ENCODE measurements at places on chromosomes 11 and 22.

DNA sequence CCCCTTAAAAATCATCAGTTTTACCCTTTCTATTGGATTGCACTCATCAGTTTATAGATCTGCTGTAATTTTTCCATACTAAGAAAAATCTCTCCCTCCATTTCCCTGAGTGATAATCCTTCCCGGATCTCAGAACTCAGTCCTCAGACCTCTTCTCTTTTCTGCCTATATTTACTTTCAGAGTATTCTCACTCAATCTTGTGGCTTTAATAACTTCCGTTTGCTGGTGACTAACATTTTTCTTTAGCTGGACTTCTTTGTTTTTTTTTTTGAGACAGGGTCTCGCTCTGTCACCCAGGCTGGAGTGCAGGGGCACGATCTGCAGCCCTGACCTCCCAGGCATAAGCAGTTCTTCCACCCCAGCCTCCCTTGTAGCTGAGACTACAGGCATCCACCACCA is 10.4 kb downstream of the ATXN10 start:
- H3K27ac ChIP-seq = no peak overlapping the region
- H3K27me3 ChIP-seq = no peaks in the 10 kb centered on the region
- no peaks in the 10 kb centered on the region for H3K36me3 ChIP-seq
- no peak for DNase-seq

DNA sequence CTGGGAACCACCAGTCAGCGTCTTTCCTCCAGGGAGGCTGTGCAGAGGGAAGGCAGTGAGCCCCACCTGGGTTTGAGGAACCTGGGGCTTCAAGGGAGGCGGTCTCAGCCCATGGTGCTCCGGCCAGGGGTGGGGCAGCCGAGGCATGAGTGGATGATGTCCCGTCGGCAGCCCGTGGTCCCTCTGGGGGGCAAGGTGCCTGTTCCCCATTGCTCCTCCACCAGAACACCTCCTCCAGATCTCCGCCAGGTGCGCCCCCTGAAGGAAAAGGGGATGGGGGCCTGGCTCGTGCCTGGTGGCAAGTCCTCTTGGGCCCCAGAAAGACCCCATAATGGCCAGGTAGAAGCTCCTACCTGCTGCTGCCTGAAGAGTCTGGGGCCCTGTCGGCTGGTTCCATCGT is 94.1 kb downstream of the KCNQ1 start:
- no peaks in the 10 kb centered on the region for H3K36me3 ChIP-seq
- no peak overlapping the region for H3K27ac ChIP-seq
- peaks cover 6% of the 10 kb centered on the region for H3K27me3 ChIP-seq
- DNase-seq = no peak

DNA sequence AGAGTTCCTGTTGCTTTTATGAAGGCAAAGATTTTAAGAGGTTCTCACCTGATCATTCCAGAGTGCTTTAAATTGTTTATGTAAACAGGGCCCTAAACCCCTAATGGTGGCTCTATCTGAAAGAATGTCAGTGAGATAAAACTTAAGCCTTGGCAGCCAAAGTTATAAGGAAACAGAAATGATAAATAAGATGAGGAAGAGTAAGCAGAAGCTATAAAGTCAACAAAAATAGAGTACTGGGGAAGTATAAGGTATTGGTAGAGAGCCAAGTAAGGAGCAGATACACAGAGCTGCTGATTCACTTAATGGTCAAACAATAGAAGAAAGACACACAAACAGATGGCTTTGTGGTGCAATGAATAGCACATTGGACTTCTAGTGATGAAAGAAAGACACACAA is 37.9 kb downstream of the TMPRSS5 start:
- H3K27ac ChIP-seq = no peak overlapping the region
- no peaks in the 10 kb centered on the region for H3K4me1 ChIP-seq
- H3K36me3 ChIP-seq = no peaks in the 10 kb centered on the region
- H3K27me3 ChIP-seq = no peaks in the 10 kb centered on the region

GRCh38 chr11:112115386-112115785 is 28.7 kb downstream of the SDHD start:
- H3K4me1 ChIP-seq = no peaks in the 10 kb centered on the region
- no peak for DNase-seq
- no peak overlapping the region for H3K4me3 ChIP-seq
- no peak overlapping the region for H3K27ac ChIP-seq
- no peaks in the 10 kb centered on the region for H3K36me3 ChIP-seq

- DNase-seq = peak; percentile 14
- H3K27ac ChIP-seq = no peak overlapping the region
- peaks cover 46% of the 10 kb centered on the region for H3K4me1 ChIP-seq
- no peak overlapping the region for H3K4me3 ChIP-seq
- H3K36me3 ChIP-seq = no peaks in the 10 kb centered on the region
- no peaks in the 10 kb centered on the region for H3K27me3 ChIP-seq
Measured at GRCh38 chr11:2528301-2529050, 83.7 kb downstream of the KCNQ1 start.

GRCh38 chr11:94725097-94725496 is 43.1 kb upstream of the AMOTL1 start:
- peaks cover 4% of the 10 kb centered on the region for H3K27me3 ChIP-seq
- H3K27ac ChIP-seq = no peak overlapping the region
- H3K36me3 ChIP-seq = no peaks in the 10 kb centered on the region
- DNase-seq = no peak
- H3K4me1 ChIP-seq = no peaks in the 10 kb centered on the region

Data from natural killer cell (primary cell).